ENCODE measurements at places on chromosomes 2 and 18.

GRCh38 chr18:79934311-79935097 is 16.9 kb downstream of the SLC66A2 start:
- no peak for DNase-seq

DNA sequence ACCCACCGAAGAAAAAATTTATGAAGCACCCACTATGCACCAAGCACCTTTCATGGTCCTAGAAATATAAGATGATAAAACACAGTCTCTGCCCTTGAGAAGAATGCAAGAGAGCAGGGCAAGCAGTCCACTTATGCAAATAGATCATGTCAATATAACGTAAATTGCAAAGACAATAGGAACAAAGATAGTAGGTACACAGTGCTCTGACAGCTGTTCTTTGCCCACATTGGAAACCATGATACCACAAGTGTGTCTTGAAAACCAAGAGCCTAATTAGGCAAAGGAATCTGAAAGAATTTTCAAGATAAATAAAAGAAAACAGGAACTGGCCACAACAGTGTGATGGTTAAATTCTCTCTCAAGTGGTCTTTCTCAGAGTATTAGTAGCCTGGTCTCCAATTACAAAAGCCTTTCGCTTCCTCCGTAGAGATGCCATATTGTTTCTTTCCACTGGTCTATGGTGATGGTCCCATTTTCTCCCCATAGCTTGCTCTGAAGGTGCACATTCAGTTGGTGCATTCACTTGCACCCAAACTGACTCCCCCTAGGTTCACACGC is 108.5 kb downstream of the VWC2L start:
- no peak for DNase-seq

DNA sequence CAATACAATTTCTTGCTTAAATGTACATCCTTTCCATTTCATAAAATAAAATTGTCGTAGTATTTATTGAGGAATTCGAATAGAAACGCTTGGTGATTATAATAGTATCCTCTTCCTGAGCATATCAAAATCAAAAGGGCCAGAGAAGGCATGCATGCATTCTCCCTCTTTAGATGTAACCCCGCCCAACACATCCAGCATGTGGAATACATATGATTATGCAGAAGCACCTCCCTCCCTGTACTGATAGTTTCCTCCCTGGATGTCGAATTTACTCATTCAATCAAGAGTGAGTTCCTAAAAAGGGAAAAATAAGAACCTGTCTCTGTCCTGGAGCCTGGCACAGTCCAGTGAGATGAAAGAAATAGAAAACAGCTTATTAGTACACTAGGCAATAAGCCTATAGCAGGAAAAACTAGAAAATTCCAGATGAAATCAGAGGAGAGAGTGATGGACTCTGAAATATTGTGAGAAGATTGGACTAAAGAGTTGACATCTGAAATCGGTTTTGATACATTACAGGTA is 262.9 kb downstream of the RDH14 start:
- DNase-seq: no peak

- no peak for DNase-seq
Measured at GRCh38 chr2:73886357-73886756, 6.5 kb upstream of the ACTG2 start.

GRCh38 chr2:199851501-199851810 is 464 bp upstream of the FTCDNL1 start:
- no peak for DNase-seq

GRCh38 chr18:77115192-77115953 is 17.2 kb downstream of the MBP start:
- DNase-seq: no peak

- DNase-seq: peak; percentile 13
Measured at GRCh38 chr2:128322715-128323554, 4.3 kb upstream of the HS6ST1 start.

DNA sequence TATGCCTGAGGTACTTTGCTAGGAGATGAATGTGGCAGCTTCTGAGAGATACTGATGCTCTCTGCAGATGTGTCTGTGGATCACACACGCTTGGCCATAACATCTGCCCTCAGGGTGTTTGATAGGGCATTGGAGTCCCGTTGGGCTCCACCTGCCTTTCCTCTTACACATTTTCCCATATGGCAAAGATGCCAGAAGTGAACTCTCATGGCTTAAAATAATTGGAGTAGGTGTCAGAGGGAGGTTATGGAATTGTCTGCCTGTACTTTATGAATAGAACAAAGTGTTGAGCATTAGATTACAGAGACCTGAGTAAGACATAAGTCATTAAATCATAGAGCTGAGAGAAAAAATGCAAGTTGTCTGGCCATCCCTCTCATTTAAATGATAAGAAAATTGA is 75.3 kb upstream of the PNPT1 start:
- no peak for DNase-seq

DNA sequence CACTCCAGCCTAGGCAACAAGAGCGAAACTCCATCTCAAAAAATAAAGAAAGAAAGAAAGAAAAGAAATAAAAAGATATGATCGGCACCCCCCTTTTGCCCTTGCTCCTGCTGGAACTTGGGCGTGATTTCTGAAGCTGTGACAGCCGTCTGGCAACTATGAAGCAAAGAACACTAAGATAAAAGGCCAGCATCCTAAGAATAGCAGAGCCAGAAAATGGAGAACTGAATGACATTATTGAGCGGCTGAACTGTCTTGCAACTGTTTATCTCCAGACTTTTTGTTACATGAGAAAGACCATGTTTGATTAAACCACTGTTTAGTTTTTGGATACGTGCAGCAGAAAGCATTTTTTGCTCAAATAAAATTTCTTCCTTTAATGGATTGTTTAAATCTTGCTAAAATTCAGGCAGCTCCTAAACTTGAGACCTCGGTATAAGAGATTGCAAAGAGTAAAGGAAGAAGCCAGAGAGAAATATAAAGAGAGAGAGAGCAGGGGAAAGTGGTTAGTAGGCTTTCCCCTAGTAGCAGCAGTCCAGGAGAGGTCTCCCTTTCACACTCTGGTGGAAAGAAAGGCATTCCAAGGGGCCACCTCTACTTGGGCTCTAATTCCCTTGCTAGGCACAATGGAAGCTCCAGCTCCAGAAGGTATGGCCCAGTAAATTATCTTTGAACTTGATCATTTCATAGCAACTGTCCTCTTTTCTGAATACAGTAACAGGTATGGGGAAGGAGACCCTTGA is 8.2 kb upstream of the MBD2 start:
- no peak for DNase-seq

DNA sequence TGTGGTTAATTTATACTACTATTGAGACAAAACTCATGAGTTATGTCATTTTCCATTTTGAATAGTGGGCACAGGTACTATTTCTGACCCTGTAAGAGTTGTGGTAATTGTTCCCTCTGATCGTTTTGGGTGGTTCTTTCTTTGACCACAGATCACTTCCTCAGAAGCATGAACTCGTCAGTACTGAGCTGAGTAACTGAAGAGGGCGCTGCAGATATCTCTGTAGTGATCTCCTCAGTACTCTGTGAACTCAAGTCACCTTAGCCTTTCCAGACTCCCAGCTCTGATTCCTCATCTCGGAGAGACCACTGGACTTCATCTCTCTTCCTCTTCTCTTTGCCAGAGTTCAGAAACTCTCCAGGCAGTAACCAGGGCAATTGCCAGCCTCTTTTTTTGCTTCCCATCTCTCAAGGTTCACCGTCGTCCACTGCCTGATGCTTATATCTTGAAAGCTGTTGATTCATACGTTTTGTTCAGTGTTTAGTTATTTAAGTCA is 9.4 kb upstream of the IL1RL1 start:
- DNase-seq: peak; percentile 43

- no peak for DNase-seq
Measured at GRCh38 chr18:68608851-68609490, 105.9 kb downstream of the TMX3 start.

- DNase-seq: no peak
Measured at GRCh38 chr2:102114290-102114721, 28.2 kb upstream of the IL1R1 start.

DNA sequence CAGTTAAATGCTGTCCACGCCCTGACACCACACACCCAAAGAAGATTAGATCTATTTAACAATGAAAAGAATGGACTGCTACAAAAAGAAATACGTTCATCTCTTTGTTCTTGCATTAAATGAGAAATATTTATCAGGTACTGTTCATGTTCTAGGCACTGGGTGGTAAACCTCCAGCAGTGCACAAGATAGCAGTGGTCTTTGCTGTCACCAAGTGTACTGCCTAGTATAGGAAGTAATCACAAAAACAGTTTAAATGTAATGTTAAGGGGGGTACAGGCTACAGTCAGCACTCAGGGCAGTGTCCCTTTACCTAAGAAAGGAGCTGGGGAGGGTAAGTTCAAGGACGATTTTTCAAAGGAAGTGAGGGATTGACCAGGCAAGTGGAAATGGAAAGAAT is 443.6 kb downstream of the PARD3B start:
- DNase-seq: no peak

- DNase-seq: no peak
Measured at GRCh38 chr18:13455960-13456481, 237.5 kb downstream of the LDLRAD4 start.

DNA sequence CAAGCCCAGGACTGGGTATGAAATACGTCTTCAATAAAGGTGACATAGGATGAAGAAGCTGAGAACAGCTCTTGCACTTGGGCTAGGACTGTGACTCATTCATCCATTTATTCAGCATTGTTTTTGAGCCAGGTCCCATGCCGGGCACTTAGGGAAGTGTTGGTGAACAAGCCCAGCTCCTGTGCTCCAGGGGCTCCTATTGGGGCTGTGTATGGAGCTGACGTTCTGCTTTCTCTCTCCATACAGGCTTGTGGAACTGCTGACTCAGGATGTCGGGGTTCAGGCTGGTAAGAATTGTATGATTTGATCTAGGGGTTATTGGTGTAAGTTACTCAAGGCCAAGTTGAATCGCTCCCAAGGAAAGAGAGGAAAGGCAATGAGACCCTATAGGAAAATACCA is 24.0 kb downstream of the MYO7B start:
- no peak for DNase-seq

GRCh38 chr2:137826373-137827372 is 137.6 kb upstream of the HNMT start:
- DNase-seq: no peak

- no peak for DNase-seq
Measured at GRCh38 chr18:56468396-56468795, 170.0 kb downstream of the TXNL1 start.

GRCh38 chr2:151374436-151374835 is 17.0 kb downstream of the TNFAIP6 start:
- no peak for DNase-seq

DNA sequence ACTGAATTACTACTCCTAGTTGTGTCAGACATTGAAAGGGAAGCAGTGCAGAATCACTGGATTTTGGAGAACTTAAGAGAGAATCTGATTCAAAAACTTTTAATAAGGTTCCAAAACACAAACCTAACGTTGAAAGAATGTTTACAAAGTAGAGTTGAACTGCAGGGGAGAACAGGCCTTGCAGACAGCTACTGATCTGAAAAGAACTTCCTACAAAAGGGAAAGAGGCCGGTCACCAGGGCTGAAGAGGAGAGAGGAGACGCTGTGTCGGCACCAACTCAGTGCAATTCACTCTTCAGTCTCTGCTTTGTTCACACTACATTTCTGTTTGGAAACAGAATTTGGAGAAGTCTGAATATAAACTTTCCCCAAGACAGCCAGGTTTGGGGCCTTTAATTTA is 124.0 kb downstream of the GAREM1 start:
- no peak for DNase-seq
